ENCODE measurements at places on chromosomes 1 and 21.
A peak's percentile ranks its signal among the peaks of the same experiment; 100 is the strongest.

GRCh38 chr1:200005165-200005564 lies 22.3 kb upstream of the NR5A2 start:
- DNase-seq, result no peak

DNA sequence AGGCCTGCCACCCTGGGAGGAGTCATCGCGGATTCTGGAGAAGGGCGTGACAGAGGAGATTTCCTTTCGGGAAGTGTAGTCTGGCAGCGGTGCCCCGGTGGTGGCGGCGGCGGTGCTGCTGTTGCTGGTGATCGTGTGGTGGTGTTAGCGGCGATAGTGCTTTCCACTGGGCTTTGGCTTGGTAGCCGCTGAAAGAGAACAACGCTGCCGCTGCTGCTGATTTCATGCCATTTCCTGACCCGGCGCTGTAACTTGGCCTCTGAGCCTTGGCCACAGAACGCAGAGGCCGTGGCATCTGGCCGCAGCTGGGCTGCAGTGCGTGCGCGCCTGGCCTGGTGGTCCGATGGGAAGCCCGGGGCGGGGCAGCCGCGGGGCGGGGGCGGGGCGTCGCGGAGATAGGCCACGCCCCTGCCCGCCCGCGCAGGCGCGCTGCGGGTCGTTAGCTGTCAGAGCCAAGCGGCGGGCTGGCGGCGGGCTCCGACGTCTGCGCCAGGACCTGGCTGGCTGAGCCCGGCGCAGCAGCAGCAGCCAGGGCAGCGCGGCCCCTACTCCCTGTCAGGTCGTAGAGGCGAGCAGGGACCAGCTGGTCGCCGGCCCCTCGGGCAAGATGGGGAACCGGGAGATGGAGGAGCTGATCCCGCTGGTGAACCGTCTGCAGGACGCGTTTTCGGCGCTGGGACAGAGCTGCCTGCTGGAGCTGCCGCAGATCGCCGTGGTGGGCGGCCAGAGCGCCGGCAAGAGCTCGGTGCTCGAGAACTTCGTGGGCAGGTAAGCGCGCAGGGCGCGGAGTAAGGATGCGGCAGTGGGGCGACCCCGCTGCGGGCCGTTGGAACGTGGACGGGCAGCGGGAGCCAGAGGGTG lies at the start of gene DNM3:
TSS of gene DNM3 (plus strand) at position 449 of the 861 bp plus-strand sequence. CDS start at position 608, 159 bp downstream.
- peak; percentile 63 for DNase-seq

- DNase-seq, result no peak
Observed at GRCh38 chr1:64318428-64318827, 115.0 kb downstream of the UBE2U start.

- no peak for DNase-seq
Observed at GRCh38 chr1:163250382-163250974, 47.8 kb upstream of the RGS5 start.

DNA sequence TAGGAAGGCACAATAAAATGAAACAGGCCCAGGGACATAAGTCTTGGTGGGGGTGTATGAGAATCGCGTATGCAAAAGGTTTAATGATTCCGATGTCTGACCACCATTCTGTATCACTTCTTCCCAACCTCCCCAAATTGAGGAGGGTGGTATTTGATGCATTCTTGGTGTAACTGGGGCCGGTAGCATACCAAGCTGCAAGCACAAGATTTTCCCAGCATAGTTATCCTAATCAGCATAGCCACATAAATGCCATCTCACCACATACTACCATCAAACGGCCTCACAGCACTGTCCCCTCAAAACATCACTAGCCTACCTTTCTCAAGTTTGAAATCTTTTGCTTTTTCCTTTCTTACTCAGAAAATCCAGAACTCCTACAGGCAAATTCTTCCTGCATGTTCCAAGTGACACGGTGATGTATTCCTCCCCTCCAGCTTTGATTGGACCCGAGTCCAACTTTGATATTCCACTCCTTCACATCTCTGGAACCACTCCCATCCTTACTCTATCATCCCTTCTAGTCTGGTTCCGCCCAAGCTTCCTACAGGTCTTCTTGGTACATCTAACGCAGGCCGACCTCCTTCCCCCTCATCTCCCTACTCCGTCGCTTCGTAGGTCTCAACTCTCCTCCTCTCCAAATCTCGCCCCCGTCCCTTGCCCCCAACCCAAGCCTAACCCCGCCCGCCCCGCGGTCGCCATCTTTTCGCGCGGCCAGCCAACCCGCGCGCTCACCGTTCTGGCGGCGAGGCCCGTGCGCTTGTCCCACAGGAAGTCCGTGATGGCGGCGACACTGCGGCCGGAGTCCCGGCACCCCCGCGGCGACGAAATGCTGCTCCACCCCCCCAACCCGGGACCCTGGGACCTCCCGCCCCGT lies 600 bp downstream of the CLK2 start:
- DNase-seq, result no peak

GRCh38 chr1:229058111-229058561 lies 212.8 kb upstream of the RAB4A start:
- no peak for DNase-seq

- DNase-seq, result no peak
Observed at GRCh38 chr1:61287734-61288133, 205.4 kb downstream of the NFIA start.

- no peak for DNase-seq
Observed at GRCh38 chr1:156602557-156602993, 1.3 kb upstream of the GPATCH4 start.

GRCh38 chr1:238738892-238739291 lies 647.5 kb upstream of the CHRM3 start:
- no peak for DNase-seq

DNA sequence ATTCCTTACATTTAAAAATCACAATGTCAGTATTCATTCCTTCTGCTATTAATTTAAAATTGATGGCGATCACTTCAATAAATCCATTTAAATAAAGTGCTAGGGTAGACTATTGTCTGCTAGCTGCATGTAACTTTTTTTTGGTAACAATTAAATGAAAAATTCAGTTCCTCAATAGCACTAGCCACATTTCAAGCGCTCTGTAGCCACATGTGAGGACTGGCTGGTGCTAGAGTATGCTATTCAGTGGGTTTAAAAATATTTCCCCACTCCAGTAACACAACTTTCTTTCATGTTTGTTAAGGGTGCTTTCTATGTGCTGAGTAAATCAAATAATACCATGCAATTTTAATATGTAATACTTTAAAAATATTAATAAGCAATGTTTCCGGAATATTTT lies 108.2 kb downstream of the LTN1 start:
- DNase-seq, result no peak

GRCh38 chr1:23389837-23390321 lies 20.2 kb upstream of the ZNF436 start:
- no peak for DNase-seq

DNA sequence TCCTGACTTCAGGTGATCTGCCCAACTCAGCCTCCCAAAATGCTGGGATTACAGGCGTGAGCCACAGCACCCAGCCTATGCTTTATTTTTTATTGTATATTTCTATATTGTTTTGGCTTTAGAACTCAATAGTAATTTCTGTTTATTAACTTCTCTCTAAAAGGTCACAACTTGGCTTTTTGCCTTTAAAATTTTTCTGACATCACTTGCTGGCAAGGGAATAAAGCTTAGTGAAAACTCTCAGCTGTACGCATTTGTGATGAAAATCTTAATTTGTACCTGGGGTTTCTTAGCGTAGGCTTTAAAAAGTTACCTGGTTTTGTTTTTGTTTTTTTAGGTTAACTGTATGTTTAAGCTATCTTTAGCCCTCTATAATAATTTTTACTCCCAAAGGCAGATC lies 36.2 kb downstream of the B3GALNT2 start:
- DNase-seq, result no peak

- DNase-seq, result peak; percentile 4
Observed at GRCh38 chr1:175072099-175072951, 4.7 kb downstream of the TNN start.

DNA sequence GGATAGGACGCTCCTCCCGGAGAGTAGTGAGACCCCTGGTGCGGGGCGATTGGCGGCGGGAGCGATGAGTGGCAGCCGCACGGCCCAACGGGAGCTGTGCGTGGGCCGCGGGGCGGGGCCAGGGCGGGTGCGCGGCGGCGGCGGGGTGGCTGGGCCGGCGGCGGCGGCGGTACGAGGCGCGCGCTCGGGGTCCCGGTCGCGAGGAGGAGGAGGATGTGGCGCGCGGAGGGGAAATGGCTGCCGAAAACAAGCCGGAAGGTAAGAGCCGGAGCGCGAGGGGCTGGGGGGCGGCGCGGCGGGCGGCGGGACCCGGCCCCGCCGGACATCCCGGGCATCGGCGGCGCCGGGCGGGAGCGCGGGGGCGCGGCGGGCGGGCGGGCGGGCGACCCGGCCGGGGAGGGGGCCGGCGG lies at the start of gene CAMTA1:
TSS of gene CAMTA1 (plus strand) at position 137 of the 410 bp plus-strand sequence. CDS start at position 214, 77 bp downstream.
- peak; percentile 97 for DNase-seq

GRCh38 chr1:203627398-203627797 lies 766 bp downstream of the ATP2B4 start:
- DNase-seq, result no peak

DNA sequence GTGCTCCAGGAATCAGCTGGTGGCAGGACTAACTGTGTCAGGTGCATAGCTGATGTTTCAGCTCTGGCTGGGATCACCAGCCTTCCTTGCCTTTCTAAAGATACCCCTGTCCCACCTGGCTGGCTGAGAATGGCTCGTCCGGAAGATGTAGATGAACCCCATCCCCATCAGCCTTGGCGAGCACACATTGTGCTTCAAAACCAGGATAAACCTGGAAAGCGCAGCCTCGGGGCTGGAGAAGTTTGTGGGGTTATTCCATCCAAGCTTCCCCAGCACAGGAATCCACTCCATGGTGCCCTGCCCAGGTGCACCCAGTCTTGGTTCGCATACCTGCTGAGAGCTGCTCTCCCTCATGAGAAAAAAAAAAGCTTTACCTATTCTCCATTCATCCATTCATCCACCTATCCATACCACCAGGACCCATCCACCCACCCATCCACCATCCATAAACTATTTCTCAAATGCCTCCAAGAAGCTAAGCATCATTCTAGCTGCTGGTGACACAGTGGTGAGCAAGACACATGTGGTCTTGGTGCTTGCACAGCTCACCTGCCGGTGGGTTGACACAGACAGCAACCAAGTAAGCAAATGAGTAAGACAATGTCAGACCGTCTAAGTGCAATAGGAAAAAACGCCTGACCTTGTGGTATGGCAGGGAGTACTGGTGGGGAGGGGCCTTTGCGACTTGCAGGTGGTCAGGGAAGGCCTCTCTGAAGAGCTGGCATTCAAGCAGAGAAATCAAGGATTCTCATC lies 94.0 kb downstream of the DMRTB1 start:
- DNase-seq, result no peak

GRCh38 chr1:41358131-41359021 lies 2.9 kb upstream of the FOXO6 start:
- no peak for DNase-seq

Measured in stimulated activated CD4-positive, alpha-beta T cell treated with anti-CD3 and anti-CD28 coated beads, Interleukin-2, amount 100 ng/mL, for 48 hours (primary cell).